ENCODE measurements at places on chromosomes 6 and 20.

GRCh38 chr20:4131911-4132310, 116.6 kb upstream of the RNF24 start:
- DNase-seq = no peak

DNA sequence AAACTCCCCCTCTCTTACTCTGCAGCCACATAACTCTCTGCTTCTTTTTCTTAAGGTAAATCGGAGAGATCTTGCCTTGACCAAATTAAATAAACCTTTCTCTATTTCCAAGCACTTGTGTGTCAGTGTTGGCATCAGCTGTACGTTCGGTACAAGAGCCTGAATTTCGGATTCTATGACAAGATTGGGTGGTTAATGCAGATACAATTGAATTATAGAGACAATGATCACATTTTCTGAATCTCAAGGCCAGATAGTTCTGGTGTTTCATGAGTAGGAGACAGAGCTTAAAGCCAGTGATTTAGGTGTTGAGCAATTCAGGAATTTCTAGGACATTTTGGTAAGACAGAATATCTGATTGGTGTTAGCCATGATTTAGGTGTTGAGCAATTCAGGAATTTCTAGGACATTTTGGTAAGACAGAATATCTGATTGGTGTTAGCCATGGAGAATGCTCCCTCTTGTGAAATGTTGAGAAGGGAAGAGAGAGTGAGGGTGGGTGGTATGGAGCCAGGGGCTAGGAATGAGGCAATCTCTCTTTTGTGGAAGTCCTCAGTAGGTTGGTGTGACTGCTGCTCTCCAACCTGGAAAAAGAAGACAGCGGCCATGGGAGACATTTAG, 5.1 kb downstream of the SPINT3 start:
- no peak for DNase-seq

- DNase-seq = no peak
These were observed 582.2 kb upstream of the FLRT3 start for GRCh38 chr20:14919501-14920081.

- DNase-seq = no peak
These were observed 50.0 kb downstream of the FKBP5 start for GRCh38 chr6:35638679-35639078.

DNA sequence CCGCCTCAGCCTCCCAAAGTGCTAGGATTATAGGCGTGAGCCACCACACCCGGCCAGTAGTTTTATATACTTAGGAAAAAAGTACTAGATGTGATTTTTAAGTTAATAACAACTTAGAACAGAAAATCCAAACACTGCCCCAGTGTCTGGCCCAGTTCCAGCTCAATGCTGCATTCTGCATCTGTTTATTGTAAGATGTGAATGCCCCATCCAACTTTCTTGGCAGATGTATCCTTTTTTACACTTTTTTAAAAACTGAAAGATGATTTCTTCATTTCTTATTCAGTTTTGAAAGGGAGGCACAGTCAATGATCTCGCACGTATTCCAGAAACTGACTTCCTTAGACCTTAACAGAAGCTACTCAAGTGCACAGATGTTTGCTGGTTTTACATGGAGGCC, 85.6 kb upstream of the SRSF6 start:
- DNase-seq = no peak

All from esophagus squamous epithelium (tissue), 5 donors.